ENCODE measurements at places on chromosomes 3 and 15.

DNA sequence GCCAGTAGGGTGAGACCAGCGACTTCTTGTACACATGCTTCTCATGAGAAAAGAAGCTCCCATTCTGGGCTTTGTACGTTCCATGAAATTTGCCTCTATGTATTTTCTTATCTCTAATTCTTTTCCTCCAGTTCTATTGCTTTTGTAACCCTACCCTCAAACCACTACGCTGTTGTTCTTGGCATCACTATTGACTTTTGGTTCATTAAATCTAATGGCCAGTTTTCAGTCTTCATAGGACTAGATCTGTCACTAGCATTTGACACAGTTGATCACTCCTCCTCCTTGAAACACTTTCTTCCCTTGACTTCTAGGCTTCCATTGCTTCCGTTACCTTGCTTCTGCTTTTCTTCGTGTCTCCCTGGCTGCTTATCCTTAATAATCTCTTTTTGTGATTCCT lies 121.7 kb upstream of the GOLGA6L4 start:
- no peak for DNase-seq

DNA sequence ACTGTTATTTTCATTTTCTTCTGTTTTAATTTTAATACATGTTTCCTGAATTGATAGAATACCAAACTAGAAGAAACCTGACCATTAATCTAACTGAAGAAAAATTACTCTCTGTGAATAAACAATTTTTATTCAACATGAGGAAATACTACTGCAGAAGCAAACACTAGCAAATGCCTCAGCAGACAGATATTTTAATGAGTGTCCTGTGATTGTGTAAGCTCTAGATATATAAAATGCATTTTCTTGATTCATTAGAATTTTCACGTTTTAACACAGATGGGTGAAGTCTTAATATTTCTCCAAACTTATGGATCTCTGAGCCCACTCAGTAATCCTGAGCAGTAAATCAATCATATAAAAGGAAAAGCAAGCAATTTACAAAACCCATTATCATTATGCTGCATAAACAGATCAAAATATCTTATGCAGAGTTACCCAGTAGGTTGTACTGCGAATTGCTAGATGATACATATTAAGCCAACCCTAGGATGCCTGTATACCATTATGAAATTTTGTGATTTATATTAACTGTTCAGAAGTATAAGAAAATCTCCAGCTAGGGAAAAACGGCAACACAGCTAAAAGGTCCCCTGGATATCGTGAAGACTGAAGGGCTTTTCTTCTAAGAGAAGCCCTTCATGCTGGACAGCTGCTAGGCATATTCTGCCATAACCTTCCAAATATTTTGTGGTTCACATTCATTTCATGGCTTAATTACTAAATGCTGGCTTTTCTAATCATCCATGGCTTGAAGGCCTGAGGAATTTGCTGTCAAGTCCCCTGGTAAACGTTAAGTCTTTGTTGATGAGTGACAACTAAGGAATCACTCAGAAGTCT lies 157.7 kb upstream of the TGFBR2 start:
- DNase-seq = no peak

DNA sequence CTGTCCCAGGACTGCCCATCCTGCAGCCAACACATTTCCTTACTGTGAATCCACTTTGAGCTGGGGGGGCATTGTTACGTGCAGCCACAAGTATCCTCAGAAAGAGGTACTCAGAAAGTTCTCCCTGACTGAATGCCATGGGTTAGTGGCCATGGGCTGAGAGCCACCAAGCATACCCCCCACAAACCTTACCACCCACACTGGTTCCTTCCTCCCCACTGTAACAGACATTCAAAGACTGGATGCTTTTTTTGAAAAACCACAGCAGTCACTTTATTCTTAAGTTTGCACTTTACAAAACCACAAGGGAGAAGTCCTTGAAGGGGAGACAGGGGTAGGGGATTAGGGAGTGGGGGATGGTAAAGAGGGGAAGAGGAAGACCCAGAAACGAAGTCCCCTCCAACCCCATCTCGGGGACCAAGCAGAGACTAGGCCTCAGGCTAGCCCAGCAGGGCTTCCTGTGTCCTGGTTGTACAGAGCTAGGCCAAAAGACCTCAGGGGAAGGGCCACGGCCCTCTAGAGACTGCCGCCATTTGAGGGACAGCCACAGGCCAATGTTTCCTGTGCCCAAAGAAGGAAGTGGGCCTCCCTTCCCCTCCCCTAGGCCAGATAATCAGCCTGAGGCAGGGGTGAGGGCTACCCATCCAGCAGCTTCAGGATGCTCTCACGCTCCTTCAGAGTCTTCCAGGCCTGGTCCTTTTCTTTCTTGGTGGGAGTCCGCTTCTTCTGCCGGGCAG lies 10.1 kb upstream of the CAMK1 start:
- no peak for DNase-seq

- peak; percentile 33 for DNase-seq
Measured at GRCh38 chr3:193593668-193594030, 641 bp downstream of the OPA1 start.

GRCh38 chr15:64314456-64314855 lies 41.5 kb downstream of the CSNK1G1 start:
- no peak for DNase-seq

GRCh38 chr15:48091522-48091921 lies 29.3 kb upstream of the SLC24A5 start:
- DNase-seq = no peak

DNA sequence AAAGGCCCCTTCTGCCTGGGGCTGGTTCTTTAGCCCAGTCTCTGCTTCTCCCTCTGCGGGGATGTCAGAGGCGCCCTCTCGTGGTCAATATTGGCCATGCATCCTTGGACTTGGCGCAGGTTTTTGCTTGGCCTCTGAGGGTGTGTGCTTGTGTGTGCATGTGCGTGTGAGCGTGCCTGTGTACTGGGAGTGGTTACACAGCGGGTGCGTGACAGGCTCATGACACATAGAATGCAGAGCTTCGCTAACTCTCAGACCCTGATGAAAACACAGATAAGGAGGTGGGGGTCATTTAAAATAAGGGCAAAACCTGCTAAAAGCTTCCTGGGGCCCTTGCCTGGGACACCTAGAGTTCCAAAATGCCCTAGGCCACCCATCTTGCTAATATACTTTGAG lies 160.9 kb downstream of the SMAD6 start:
- peak; percentile 71 for DNase-seq

DNA sequence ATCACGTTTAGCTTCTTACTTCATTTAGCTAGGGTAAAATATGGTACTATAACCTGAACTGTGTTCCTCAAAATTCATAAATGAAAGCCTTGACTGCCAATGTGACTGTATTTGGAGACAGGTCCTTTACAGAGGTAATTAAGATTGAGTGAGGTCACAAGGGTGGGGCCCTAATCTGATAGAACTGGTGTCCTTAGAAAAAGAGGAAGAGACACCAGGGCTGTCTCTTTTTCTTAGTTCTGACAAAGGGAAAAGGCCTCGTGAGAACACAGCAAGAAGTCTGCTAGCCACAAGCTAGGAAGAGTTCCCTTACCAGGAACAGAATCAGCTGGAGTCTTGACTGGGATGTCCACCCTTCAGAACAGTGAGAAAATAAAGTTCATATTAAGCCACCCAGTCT lies 162.7 kb downstream of the GMNC start:
- DNase-seq = no peak

DNA sequence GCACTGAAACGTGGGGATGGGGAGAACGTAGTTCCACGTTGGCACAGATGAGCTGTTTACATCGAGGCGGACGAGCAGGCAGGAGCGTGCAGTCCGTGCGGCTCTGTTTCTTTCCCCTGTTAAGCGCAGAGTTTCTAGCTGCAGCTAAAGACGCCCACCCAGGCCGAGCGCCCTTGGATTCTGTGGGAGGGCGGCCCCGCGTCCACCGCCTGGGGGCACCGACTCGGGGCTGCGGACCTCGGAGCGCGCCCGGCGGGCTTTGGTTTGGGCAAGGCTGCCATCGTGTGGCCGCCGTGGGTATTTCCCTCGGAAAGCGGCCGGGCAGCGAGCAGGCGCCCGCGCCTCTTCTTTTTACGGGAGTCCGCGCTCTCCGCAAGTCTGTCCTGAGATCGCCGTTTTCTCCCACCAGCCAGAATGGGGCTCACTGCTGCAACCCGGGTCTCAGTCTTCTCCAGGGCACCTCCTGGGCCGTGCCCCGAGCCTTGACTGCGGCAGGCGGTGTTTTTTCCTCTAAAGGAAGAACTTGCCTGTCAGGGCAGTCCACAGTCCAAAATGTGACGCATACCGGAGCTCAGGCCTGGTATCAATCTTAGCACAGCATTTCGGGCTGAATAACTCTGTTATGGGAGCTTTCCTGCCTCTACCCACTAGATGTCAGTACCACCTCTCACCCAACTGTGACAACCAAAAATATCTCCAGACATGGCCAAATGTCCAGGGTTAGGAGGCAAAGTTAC lies 219.9 kb upstream of the IGF1R start:
- DNase-seq = peak; percentile 30

DNA sequence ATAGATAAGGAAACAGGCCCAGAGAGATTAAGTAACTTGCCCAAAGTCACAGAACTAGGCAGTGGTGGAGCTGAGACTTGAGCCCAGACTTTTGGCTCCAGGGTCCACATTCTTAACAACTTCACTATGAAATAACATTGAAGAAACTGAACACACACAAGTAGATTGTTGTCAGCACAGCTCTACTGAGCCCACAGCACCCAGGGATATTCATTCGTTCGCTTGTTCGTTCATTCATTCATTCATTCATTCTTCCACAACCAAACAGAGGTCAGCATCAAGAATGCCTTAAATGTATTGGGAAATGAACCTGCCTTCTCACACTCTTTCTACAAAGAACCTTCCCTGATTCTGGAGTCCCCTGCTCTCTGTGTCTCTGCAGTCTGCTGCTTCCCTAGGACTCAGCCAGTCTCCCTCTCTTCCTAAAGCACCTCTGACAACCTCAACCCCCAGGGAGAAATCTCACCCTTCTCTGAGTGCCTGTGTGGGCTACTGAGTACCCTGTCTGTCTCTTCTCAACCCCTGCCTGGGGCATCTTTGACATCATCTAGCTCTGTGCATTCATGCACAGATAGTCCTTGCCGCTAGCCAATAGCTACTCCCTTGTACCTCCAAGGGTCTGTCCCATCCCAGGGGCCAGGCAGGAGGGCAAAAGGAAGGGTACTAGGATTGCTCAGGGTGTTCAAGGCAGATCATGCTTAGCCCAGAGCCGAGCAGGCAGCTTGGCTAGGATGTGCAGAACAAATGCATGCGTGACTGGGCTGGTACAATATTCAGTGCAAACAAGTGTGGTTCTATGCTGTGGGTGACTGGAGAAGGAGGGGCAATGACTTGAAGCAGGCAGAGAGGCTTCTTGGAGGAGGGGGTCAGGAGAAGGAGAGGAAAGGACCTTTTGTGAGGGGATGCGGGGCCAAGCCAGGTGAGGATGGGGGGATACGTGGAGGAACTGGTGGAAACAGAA lies 3.4 kb downstream of the LINGO1 start:
- DNase-seq = no peak

- DNase-seq = no peak
Measured at GRCh38 chr3:186361762-186362536, at the start of gene DGKG. Gene DGKG (minus strand): TSS chr3:186362234. CDS start chr3:186320459, 41,775 bp downstream.

DNA sequence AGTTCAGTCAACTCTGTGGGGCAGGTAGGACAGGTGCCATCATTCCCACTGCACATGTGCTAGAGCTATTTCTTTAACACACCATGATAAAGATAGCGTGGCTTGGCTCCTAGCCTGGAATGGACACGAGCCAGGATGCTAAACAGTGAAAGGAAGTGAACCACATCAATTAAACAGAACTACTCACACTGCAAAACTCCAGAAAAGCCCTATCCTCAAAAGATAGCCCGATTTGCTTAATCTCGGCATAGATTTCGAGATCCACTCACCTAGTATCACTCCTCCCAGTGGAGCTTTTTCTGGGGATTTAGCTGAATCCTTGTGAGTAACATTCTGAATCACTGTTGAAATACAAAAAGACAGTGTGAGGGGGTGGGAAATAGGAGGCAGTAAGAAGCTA lies 118.0 kb downstream of the ABI3BP start:
- no peak for DNase-seq

- DNase-seq = no peak
Measured at GRCh38 chr3:107910713-107911259, 180.0 kb downstream of the CD47 start.

DNA sequence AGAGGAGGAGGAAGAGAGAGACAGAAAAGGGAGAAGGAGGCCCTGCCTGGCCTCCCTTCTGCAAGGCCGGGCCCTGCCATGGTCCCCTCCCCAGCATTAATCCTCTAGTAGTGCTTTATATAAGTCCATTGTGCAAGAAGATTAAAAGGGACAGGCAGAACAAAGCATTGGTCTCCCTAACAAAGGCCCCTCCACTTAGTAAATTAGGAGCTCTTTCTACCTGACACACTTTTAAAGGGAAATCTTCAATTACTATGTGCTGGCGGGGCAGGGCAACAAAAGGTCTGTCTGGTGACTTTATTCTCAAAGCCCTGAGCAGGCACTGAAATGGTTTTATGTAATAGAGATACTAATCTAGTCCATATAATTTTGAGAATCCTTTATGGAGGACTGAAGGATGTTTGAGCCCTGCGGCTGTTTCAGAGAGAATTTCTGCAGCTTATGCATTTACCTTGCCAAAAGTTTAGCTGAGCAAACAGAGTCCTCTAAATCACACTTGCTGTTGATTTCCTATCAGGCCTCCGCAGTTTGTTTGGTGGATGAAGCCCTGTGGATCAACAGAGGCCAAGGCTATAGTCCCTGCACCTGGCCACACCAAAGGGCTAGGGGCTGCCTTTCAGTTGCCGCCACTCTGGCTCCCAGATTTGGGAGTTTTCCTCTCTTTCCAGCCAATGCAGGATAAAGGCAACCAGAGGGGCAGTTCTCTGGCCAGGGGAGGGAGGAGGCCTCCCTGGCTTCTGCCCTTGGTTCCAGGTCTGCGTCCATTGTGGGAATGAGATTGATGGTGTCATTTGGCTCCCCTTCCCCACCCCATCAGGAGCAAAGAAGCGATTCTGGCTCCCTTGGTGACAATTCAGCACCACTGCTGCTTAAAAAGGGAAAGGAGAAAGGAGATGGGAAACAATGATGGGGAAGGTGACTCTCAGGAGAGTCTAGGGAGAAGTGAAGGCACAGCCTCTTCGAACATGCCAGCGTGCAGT lies 148.0 kb downstream of the MEGF11 start:
- no peak for DNase-seq

- DNase-seq = no peak
Measured at GRCh38 chr3:98536456-98537017, 4.8 kb downstream of the GPR15 start.

DNA sequence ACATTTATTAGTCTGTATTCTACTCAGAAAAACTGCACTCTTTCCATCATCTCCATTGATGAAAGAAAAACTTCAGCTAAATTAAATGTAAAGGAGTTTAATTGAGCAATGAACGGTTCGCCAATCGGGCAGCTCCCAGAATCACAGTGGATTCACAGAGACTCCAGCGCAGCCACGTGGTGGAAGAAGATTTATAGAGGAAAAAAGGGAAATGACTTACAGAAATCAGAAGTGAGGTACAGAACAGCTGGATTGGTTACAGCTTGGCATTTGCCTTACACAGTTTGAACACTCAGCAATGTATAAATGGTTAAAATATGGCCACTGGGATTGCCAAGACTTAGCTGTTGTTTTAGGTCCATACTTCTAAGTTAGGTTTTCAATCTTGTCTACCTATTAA lies 2.8 kb upstream of the SUCLG2 start:
- no peak for DNase-seq
